Pancreas (tissue), 10 donors: ENCODE measurements at places on chromosomes 6 and 20.

GRCh38 chr6:28794175-28795002, 129.4 kb downstream of the TRIM27 start:
- DNase-seq, result no peak

DNA sequence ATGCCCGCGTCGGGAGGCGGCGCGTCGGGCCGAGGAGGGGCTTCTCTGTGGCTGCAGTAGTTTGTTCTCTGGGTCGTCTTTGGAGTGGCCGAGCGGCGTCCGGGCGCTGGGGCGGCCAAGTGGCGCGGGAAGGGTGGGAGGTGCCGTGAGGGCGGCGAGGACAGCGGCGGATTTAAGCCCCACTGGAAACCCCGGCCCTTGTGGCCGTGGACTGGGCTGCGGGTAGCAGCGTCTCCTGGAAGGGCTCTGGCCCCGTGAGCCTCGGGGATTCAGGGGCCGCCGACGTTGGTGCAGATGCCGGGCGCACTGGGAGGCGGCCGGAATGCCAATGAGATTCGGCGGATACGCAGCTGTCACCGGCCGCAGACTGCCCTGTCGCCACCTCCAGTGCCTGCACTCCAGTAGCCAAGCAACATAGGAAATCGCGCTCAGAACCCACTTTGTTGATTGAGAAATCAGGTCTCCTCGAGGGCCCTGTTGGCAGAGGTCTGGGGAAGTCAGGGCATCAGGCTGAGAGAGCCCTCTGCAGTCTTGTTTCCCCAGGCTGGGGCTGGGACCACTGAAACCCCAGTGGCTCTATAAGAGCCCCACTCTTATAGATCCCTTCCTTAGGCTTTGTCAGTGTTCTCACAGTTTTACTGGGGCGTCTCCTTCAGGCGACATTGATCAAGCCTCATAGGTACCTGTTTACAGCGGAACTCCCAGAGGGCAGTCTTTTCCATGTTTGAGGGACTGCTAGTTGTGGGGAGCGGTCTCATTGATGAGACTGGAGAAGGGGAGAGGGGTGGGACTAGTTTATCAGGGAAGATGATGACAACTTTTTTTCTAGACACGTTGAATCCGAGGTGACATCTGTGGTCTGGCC, 642 bp downstream of the GZF1 start:
- no peak for DNase-seq

DNA sequence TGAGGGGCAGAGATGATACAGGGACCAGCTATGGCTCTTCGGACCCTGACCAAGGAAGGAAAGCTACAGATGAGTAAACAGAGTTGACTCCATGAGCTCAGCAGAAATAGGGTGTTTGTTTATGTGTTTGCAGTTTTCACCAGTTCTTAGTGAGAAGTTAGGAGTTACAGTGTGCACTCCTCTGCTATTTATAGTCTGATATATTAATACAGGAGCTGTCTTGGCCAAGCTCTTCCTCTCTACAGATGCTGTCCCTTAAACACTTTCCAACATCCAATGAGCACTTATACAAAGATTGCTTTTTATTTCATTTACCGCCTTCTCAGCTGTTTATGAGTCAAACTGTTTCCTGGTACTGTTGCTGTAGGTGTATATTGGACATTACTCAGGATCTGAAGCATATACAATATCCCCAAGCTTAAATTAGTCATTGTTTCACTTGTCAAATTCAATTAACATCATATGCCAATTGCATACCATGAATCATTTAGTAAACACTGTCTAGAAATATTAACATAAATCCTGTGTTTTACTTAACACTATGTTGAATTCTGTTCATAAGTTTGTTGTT, 618.0 kb downstream of the PRKN start:
- DNase-seq, result no peak

DNA sequence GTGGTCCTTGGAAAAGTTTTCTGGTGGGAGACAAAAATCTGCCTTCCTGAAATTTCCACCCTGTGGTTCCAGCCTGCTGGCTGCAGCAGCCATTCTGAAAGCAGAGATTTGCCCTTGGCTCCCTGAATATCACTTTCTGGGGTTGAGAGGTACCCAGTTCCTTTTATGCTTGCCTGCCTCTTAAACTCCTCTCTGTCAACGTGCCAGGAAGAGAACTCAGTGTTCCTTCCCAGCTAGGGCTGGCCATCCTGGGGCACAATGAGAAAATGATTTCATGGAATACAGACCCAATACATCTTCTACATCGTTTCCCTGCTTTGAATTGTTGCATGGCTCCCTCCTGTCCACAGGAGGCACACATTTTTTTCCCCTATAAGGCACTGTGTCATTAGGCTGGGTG, 1.6 kb upstream of the DSN1 start:
- DNase-seq, result no peak

GRCh38 chr6:105492706-105493673, 90.1 kb upstream of the PREP start:
- DNase-seq, result no peak

- no peak for DNase-seq
Measured at GRCh38 chr6:28209753-28210535, 15.1 kb upstream of the ZSCAN9 start.

GRCh38 chr20:36004045-36004444, 35.7 kb downstream of the CNBD2 start:
- DNase-seq, result no peak

GRCh38 chr6:72624557-72625160, 2.8 kb downstream of the KCNQ5 start:
- DNase-seq, result no peak

- DNase-seq, result no peak
Measured at GRCh38 chr6:156457601-156458000, 319.6 kb upstream of the ARID1B start.

- no peak for DNase-seq
Measured at GRCh38 chr20:6519556-6519955, 247.9 kb upstream of the BMP2 start.

DNA sequence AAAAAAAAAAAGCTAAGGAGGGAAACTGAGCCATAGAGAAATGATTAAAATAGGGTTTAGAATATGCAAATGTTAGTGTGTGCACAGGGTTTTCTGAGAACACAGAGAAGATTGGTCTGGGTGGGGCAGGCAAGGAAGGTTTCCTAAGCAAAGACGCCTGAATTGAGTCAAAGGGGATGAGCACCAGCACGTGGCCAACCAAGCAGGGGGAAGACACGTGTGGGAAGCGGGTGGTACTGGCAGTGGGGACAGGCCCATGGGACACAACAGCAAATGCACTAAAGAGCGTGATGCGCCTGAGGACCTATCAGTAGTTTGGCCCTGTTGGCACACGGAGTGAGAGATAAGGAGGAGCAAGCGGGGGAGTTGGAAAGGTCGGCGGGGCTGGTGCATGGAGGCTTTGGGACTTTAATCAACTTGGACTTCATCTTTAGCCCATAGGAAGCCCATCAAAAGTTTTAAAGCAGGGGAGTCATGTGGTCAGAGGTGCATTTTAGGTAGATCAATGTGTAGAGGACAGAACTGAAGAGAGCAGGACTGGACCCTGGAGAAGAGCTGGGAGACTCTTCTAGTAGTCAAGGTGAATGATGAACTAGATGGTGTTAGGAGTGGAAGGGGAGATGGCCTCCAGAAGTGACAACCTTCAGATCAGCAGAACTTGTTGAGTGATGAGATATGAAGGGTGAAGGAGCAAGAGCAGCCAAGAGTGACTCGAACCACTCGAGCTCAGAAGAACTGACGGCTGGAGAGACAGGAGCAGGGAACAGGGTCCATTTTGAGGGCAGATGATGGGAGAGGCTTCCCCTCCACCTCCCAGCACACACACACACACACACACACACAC, 40.2 kb upstream of the MAP3K4 start:
- DNase-seq, result no peak

GRCh38 chr6:35247642-35248231, 11.8 kb upstream of the ZNF76 start:
- DNase-seq, result no peak

DNA sequence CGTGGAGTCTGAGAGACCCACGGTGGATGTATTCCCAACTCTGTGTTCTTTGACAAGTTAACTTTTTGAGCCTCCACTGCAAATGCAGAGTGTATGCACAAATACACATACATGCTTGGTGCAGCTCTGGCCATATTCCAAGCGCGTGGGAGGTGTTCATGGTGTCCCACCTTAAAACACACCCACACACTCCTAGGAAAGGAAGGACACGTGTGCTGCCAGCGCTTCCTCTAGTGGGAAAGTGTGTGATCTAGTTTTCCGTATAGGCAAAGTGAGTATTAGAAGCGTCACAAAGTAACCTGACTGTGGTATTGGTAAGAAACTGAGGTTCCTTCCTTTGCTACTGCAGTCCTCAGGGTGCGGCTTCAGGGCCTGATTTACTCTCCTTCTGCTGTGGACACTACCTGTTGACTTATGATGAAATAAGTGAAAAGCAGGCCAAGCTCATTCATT, 36.0 kb upstream of the MPC1 start:
- DNase-seq, result no peak

DNA sequence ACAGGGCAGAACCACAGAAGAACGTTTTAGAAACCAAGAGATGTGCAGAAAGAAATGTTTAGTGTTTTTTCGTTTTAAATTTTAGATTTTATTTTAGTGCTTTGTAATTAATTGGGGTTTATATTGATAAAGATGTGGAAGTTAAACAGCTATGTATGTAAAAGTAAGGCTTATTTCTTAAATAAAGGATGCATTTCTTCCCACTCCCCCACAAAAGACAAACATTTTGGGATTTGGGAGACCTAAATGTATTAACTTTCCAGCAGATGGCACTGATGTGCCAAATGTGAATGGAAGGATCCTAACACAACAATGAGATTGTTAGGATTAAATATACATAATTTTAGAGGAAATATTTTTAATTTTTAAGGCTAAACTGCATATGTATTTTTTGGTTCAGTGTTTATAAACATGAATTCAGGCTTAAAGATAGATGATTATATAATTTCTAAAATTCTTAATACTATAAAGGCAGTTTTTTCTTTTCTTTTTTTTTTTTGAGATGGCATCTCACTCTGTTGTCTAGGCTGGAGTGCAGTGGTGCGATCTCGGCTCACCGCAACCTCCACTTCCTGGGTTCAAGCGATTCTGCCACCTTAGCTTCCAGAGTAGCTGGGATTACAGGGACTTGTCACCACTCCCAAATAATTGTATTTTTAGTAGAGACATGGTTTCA, 12.0 kb downstream of the PFDN4 start:
- no peak for DNase-seq

DNA sequence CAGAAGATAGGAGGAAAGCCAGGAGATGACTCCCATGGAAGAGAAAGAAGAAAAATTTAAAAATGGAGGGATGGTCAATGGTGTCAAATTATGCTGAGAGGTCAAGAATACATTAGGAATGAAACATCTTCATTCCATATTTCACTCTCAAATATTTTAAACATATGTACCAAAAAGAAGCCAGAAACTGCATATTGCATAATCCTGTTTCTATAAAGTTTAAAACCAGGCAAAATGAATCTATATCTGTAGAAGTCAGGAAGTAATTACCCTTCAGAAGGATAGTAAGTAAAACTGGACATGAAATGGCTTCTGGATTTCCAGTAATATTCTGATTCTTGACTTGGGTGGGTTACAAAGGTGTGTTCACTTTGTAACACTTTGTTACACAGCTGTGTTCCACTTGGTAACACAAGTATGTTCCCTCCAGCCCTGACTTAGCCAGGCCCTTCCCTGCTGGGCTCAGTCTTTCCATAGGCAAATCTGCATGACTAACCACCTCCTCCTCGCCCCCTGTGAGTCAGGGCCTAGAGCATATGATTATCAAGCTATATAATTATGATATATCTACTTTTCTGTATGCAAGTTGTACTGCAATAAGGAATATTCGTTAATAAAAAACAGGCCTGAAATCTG, 20.2 kb upstream of the C6orf141 start:
- no peak for DNase-seq

DNA sequence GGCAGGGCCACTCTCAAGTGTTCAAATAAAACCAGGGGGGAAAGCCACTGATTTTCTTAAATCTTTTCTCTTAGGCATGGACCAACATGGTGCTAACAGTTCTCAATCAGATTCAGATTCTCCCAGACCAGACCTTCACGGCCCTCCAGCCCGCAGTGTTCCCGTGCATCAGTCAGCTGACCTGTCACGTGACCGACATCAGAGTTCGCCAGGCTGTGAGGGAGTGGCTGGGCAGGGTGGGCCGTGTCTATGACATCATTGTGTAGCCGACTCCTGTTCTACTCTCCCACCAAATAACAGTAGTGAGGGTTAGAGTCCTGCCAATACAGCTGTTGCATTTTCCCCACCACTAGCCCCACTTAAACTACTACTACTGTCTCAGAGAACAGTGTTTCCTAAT, 41.5 kb upstream of the SMIM28 start:
- no peak for DNase-seq

DNA sequence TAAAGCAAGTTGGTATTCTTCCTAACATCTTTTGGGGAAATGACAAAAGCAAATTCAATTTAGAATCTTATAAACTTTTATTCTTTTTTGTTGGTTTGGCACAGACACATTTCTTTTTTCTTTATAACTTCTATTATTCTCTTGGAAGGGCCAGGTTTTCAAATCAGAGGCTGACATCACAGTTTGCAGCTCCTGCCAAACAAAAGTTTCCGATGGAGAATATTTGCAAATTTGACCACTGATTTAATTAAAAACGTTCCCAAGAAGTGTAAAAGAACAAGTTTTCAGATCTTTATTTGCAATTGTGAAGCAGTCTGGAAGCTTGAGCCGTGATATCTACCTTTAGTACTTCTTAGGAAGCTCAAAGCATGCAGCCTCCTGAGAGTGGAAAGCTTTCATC, 53.8 kb upstream of the CD83 start:
- no peak for DNase-seq

DNA sequence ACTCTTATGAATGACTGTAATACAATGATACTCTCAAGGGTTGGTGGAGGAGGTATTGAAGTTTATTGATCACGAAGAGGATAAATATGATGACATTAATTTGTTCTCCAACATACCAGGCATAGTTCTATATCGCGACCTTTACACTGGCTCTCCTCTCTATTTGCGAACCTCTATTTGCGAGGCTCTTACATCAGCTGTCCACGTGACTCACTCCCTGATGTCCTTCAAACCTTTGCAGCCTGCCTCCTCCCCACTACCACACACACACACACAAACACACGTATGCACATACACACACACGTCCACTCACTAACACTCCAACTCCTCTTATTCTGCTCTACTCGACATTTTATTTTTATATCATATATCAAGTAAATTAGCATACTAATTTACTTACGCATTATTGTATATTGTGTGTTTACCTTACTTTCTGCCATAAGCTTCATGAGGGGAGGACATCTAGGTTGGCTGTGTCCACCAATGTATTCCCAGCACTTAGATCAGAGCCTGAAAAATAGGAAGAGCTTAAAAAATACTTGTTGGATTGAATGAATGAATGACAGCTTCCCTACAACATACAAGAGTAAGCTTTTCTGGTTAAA, 53.3 kb upstream of the TNFRSF21 start:
- no peak for DNase-seq

DNA sequence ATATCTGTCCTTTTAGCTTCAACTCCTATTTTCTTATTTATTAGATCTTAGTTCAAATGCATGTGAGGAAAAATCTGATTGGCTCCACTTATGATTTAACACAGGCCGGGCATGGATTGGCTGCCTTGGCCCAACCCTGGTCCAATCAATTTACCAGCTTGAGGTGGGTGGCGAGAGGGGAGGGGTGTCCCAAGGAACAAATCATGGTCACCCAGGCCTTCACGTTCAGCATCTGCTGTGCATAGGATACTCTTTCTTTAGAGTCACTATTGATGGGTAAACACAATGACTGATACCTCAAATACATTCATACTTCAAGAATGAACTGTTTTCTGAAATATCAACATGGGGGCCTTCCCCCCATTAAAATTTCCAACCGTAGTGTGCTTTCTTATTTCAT, 14.9 kb upstream of the BACH2 start:
- no peak for DNase-seq
